Dermis blood vessel endothelial cell (primary cell): ENCODE measurements at places on chromosomes 1 and 21. TPM values are rescaled to one million over a fixed set of nuclear protein-coding genes. Genes with fewer than 3 reads are reported as not detected.

Gene CNIH3
- total RNA-seq: 1.1 and 1.4 TPM in 2 replicates

Gene ALX3
- not detected in 2 replicates for total RNA-seq

DNA sequence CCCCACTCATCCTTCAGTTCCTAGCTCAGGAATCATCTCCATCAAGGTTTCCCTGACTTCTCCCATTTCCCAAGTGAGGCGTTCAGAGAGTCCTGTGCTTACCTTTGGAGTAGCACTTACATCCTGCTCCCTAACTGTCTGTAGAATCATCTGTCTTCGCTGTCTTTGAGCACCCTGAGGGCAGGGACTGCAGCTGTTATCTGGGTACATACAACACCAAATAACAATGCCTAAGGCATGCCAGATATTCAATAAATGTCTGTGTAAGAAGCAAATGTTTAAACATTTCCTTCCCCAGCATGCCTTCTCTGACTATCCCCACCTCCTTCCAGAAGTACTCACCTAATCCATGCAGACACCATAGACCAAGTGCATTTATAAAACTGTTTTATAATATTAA, 65.4 kb downstream of the JAK1 start:
- no peak for DNase-seq

- no peak for DNase-seq
Measured at GRCh38 chr1:42006836-42007235, 88.1 kb upstream of the HIVEP3 start.

GRCh38 chr1:116375887-116376728, 3.1 kb downstream of the ATP1A1 start:
- peak; percentile 78 for DNase-seq

- no peak for DNase-seq
Measured at GRCh38 chr1:91645031-91645430, 144.4 kb downstream of the CDC7 start.

GRCh38 chr1:216314379-216315095, 108.7 kb downstream of the USH2A start:
- no peak for DNase-seq

GRCh38 chr1:64161357-64161941, 42.0 kb upstream of the UBE2U start:
- DNase-seq: no peak
